T-cell (primary cell): ENCODE measurements at places on chromosomes 13 and 19.

GRCh38 chr13:40130871-40131636 is 475.6 kb downstream of the COG6 start:
- DNase-seq, result no peak

- DNase-seq, result no peak
Observed at GRCh38 chr19:3292958-3293529, 68.6 kb downstream of the CELF5 start.

DNA sequence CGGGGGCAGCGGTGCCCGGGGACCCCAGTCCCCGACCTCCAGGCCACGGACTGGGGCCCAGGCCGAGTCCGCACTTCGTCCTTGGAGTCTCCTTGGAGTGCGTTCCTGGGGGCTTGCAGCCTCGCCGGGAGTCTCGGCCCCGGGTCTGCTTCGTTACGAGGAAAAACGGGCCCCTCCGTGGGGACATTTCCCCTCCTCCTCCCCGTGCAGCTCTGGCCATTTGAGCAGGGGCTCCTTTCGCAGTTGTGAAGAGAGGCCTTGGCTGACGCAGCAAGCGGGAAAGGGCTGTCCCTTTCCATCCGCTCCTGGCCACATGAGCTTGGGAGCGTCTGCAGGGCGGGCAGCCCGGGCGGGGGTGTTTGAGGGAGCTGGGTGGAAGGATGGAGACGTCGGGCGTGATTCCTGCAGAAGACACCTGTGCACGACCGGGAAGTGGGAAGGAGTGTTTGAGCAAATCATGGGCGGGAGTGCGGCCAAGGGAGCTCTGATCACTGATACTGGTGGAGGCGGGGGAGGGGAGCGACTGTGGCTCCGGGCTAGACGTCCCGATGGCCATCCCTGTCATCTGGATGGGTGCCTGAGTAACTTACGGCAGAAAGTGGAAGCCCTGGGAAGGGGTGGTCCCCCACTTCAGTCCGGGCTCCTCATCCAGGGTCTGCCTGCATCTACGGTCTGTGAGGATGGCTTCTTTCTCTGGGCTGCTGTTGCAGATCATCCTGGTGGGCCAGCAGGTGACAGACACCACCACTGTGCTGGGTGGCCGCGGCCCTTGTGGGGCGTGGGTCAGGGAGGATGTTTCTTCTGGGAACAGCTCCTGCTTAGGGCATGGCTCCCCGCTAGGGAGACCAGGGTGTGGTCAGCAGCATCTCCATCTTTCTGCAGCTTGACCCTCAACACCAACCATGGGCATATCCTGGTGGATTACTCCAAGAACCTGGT is 736 bp downstream of the GPI start:
- no peak for DNase-seq

GRCh38 chr19:48842789-48843162 is 6.5 kb upstream of the HSD17B14 start:
- no peak for DNase-seq
